ENCODE measurements at places on chromosomes 12 and 14.

- DNase-seq, result no peak
These were observed 153.9 kb upstream of the AVPR1A start for GRCh38 chr12:63304887-63305316.

GRCh38 chr14:96848011-96848410 is 50.8 kb downstream of the VRK1 start:
- DNase-seq, result no peak

DNA sequence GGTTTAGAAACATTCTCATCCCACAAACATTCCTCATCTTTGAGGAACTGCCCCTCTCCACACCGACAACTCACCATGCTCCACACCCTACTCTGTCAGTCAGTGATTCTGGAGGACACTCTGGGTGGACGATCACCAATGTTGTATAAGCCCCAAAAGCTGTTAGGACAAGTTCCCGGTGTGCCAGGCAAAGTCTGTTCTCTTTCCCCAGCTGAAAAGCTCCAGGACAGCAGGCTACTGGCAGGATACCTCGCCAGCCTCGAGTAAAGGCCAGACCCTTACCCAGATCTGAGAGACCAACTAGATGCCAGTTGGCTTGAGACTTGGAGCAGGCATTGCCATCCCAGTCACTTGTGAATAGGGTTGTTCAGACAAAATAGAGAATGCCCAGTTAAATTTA is 12.0 kb downstream of the KRT5 start:
- no peak for DNase-seq

DNA sequence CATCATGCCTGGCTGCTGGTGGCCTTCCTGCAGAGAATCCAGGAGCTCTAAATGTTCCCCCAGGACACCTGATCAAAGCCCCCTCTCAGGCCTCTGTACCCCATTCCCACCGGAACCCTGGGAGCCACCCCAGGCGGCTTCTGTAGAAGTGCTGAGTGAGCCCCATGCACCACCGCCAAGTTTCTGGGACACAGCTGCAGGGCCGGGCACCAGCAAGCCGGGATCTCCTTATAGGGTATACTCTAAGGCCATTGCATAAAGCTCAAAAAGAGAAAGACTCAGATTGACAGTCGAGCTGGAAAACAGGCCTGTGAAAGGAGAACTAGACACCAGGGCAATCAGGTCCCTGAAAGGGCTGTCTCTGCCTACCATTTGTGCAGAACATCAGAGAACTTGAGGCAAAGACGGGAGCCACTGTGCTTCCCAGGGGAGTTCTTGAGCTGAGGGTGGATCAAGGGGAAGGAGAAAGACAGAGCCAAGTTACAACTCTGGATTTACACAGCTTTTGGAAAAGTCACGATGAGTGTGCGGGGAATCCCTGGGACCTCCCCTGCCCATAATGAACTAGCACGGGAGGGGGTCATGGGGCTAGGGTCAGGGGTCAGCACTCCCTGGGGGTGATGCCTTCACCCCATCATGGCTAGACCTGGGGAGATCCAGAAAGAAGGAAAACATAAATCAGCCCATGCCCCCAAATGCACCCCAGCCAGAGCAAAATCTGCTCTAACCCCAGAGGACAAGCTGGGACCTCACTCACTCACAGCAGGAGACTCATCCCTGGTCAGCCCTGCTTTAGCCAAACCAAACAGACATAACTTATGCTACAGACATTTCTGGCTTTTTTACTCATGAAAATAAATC is 51.1 kb downstream of the ITPK1 start:
- DNase-seq, result no peak

GRCh38 chr14:23566778-23567185 is 809 bp downstream of the AP1G2 start:
- DNase-seq, result no peak

DNA sequence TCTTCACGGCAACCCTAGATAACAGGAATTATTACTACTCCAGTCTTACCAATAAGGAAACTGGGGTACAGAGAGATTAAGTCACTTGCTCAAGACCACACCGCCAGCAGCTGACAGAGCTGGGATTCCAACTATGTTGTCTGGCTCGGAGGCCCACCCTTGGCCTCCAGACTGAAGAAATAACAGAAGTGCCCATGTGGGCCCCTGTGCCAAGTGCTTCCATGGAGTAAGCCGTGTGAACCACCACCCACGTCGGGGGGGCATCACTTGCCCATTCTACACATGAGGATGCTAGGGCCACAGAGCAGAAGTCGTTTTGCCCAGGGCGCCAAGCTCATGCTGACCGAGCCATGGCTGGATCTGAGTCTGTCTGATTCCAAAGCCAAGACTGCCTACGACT is 926 bp upstream of the CMKLR1 start:
- DNase-seq, result no peak

DNA sequence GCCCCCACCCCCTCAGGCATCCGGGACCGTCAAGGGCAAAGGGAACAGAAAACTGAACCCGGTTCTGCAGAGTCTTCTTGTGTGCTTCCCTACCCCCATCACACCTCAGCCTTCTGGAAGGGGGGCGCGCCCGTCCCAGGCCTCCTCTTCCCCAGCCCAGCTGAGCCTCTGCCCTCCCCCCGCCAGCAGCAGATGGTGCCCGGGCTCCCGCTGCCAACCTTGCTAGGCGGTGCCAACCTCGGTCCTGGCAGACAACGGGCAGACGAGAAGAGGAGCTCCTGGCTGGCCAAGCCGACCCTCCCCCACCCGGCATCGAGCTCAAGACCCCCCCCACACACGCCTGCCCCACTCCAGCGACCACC is 8.7 kb downstream of the STAC3 start:
- no peak for DNase-seq

- peak; percentile 74 for DNase-seq
These were observed 668 bp downstream of the TRIP11 start for GRCh38 chr14:92039063-92039718.

GRCh38 chr12:56999456-56999855 is 6.9 kb downstream of the ZBTB39 start:
- DNase-seq, result no peak

DNA sequence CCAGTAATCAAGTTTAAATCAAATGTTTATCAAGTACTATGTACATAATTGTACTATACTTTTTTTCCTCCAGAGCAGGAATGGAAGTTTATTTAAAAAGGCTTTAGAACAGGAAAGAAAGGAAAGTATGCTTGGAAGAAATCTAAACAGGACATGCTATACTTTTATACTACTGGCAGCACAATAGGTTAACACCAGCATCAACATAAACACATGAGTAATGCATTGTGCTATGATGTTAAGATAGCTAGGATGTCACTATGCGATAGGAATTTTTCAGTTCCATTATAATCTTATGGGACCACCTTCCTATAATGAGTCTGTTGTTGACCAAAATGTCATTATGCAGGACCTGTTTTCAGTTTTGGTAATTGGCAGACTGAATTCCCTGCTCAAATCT is 41.5 kb upstream of the ANKS1B start:
- no peak for DNase-seq

- peak; percentile 54 for DNase-seq
These were observed 130.3 kb upstream of the FUT8 start for GRCh38 chr14:65281991-65282895.

- DNase-seq, result no peak
These were observed 35.5 kb upstream of the CDKL1 start for GRCh38 chr14:50432131-50432530.

GRCh38 chr12:118073768-118074167 is 12.8 kb upstream of the WSB2 start:
- no peak for DNase-seq

DNA sequence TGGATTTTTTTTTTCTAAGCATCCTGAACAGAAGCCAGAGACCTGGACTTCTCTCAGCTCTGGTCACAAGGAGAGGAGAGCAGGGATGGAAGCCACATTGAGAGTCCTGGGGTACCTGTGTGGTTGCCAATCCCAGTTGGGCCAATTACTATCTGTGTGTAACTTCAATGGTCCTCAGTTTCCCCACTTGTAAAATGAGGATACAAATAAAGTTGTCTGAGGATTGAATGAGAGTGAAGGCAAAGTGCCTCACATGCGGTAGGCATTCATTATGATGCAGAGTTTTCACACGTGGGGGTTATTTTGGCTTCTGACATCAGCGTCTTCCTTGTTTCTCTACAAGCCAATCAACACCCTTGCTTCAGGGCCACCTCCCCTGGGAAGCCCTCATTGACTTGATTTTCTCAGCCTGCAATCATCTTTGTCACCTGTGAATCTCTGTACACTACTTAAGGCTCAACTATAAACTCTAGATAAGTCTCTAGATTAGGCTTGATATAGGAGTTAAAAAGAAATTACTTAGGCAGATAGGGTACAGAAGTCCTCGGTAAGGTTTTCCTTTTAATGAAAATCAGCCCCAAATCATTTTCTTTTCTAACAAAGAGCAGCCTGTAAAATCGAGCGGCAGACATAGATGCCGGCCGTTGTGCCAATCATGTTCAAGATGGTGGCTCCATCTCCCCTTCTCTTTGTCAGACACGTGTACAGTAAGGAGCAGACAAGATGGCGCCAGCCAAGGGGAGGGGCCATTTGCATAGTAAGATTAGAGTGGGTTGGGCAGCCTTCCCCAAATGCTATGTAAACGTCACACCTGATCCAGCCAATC is 37.8 kb upstream of the FICD start:
- no peak for DNase-seq

- DNase-seq, result no peak
These were observed 55.9 kb downstream of the WSCD2 start for GRCh38 chr12:108185002-108185401.

DNA sequence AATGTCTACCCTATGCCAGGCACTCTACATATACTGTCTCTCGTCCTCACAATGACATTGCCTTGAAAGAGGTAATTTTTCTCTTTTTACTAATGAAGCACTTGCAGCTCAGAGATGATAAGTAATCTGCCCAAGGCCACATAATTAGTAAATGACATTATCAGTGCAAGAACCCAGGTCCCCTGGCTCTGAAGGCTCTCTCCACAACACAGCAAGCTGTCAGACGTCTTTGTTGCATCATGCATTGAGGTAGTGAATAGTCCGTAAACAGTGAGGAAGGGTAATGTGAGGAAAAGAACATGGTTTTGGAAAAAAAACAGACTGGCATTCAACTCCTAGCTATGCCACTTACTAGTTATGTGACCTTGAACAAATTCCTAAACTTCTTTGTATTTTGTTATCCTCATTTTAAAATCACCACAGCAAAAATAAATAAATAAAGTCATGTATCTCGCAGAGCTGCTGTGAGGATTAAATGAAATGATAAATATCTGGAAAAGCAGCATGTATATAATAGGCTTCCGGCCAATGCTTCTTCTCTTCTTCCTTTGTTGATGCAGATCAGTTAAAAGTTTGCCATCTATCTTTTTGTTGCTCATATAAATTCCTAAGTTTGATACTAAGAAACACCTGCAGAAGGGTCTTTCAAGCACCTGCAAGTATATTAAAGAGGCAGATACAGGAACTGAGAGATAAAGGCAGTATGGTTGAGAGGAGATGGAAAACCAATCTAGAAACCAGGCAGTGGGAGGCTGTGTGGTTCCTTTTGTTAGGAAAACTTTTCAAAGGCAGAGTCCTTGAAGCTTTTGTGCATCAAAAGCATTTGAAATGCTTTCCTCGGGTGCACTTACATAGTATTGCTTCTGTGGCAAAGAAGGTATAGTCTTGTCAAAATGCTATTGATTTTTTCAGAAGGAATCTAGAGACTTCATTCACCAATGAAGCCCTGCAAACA is 82.8 kb downstream of the BTG1 start:
- no peak for DNase-seq

DNA sequence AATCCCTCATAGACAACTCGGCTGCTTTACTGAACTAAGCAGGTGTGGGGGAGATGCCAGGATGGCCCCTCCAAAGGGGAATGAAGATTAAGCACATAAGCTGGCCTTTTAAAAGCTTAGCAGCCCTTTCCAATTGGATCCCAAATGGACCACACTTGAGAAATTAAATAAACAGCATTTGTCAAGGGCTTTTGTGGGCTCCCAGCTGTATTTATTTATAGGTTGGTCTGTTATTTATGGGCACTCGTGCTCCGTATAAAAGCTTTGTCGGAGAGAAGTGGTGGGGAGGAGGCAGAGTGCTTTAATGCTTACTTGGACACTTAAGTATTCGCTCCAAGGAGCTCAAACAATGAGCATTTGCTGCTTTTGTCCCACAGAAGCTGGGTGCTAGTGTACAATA is 580.2 kb downstream of the MED13L start:
- DNase-seq, result no peak

DNA sequence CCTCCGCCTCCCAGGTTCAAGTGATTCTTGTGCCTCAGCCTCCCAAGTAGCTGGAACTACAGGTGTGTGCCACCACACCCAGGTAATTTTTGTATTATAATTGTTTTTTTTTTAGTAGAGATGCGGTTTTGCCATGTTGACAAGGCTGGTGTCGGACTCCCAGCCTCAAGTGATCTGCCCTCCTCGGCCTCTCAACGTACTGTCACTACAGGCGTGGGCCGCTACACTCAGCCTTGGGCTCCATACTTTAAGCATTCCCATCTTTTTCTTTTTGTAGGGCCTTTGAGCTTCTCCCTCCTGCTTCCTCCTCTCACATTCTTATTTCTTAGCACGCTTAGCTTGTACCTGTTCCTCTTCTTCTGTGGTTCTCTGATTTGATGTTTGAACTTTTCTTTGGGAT is 62.8 kb downstream of the SERPINA3 start:
- no peak for DNase-seq

GRCh38 chr14:57389646-57390036 is 745 bp upstream of the NAA30 start:
- no peak for DNase-seq

- DNase-seq, result no peak
These were observed 7.9 kb downstream of the PTGDR start for GRCh38 chr14:52275372-52275771.

DNA sequence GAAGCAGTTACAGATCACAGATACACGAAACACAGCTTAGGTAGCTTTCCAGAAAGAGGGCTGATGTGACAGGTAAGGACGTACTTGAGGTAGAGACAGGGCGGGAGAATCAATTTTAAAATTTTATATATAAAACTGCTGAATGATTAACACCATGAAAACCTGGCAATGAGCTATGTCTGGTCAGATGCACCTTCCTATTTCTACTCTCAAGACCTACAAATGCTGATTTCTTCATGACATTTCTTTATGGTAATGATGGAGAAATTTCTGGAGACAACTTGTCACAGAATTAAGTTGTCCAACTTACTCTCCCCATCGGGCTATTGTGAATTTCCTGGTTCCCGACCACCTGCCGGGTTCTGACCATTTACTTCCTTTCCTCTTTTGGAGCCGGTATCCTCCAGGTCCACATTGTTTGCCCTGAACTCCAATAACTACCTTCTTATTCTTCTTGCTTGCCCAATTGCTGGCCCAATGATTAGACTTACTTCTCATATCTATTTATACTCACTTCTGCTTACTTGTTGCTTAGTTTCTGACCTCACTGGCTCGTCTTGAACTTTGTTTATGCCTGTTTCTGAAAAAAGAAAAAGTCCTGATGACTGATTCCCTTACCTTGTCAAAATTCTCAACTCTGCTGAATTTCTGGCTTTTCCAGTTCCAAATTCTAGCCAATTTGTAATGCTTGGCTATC is 12.8 kb upstream of the ATP2B1 start:
- no peak for DNase-seq

DNA sequence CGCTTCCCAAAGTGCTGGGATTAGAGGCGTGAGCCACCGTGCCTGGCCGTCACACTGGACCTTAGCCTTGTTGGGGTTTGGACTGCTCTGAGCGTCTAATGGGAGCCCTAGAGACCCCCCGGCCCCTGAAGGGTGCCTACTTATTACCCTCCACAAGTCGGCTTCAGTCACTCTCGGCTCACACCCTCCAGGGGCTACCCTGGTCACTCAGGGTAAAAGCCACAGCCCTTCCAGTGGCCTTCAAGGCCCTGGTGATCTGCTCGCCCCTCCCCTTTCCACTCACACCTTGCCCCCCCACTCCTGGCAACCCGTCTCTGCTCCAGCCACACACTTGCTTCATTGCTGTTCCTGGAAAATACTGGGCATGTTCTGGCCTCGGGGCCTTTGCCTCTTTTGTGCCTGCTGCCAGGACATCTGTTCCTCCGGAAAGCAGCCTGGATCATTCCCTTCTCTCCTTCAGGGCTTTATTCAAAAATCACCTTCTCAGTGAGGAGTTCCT is 3.6 kb upstream of the MORN3 start:
- no peak for DNase-seq
